Frontal cortex (tissue), 4 donors: ENCODE measurements at places on chromosomes 13 and 19. TPM values are rescaled to one million over a fixed set of nuclear protein-coding genes. Genes with fewer than 3 reads are reported as not detected.

- peak; percentile 99 for DNase-seq
Measured at GRCh38 chr19:3494051-3494450, 6.4 kb downstream of the DOHH start.

DNA sequence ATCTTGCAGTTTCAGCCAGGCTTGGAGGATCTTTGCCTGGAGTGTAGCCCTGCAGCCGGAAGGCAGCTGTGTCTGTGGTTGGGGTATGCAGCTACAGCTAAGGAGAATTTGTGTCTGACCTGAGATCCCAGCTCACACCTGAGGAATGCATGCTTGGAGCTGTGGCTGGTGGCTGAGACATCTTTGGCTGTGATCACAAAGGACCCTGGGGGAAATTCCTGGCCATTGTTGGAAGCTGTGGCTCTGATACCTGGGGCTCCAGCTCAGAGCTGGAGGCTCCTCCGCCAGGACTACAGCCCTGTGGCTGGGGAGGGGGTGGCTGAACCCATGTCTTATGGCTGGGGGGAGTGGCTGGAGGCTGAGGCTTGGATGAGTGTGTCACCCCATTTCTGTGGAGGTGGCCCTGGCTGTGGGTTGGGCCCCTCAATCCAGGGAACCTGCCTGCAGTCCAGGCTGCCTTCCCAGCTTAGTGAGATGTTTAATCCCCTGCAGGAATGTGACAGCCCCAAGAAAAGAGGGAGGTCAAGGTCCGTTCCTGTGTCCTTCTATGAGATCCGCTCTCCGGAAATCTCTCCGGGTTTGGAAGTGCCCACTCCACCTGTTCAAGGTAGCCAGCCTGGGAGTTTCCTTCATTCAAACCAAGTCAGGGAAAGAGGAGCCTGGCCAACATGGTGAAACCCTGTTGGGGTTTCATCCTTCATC is 27.6 kb downstream of the ARHGEF18 start:
- DNase-seq = no peak

- no peak for DNase-seq
Measured at GRCh38 chr13:50126263-50126992, 111.2 kb downstream of the KCNRG start.

- no peak for DNase-seq
Measured at GRCh38 chr13:101523154-101524131, 71.0 kb downstream of the ITGBL1 start.

Gene PSPN
- total RNA-seq = 3.7 TPM

Gene GPALPP1
- total RNA-seq = 46.9 TPM
